ENCODE measurements at places on chromosomes 11 and 22.

GRCh38 chr11:68498903-68499883, 38.6 kb downstream of the PPP6R3 start:
- no peak for DNase-seq

- no peak for DNase-seq
These were observed 1.2 kb downstream of the P2RY6 start for GRCh38 chr11:73273222-73273895.

GRCh38 chr11:84194696-84195095, 908.5 kb upstream of the CCDC90B start:
- DNase-seq: no peak

- DNase-seq: peak; percentile 38
These were observed 1.5 kb downstream of the FEZ1 start for GRCh38 chr11:125494561-125494960.

DNA sequence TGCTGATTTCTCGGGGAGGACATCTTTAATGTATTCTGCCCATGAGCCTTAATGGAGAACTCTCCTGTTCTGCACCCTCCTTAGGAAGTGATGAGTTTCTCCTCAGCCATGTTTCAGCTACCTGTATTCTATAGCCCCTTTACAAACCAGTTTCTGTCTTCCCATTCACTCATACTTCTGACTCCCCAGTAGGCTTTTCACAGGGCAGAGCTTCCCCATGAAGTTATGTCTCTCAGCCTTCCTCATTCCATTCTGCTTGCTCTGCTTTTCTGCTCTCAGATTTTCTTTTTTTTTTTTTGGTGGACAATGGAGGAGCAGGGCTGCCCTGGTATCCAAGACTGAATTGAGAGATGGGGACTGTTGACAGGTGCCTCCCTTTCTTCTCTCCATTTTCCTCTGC, 4.3 kb upstream of the OR52R1 start:
- DNase-seq: no peak

DNA sequence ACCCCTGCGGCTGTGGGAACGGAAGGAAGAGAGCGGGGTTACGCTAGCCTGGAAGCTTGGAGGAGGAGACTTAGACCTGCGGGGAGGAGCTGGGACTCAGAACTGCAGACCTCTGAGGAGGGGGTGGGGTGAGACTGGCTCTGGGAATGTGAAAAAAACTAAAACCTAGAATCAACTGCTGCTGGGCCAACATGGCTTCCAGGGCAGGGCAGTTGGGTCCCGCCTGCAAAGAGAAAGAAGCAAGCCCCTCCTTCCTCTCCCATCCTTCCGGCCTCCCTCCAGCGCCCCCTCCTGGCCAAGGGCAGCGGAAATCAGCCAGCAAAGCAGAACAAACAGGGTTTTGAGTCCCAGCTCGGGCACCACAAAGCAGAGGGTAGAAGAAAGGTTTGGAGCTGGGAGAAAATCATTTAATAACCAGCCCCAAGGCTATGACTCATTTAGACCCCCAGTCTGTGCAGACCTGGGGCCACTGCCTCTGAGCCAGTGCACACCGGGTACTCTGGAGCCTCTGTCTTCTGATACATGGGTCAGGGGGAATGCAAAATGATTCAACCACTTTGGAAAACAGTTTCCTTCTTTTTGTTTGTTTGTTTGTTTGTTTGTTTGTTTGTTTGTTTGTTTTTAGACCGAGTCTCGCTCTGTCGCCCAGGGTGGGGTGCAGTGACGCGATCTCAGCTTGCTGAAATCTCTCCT, 7.3 kb upstream of the NCF4 start:
- no peak for DNase-seq

GRCh38 chr22:50581950-50582492, 628 bp downstream of the CHKB start:
- peak; percentile 81 for DNase-seq

DNA sequence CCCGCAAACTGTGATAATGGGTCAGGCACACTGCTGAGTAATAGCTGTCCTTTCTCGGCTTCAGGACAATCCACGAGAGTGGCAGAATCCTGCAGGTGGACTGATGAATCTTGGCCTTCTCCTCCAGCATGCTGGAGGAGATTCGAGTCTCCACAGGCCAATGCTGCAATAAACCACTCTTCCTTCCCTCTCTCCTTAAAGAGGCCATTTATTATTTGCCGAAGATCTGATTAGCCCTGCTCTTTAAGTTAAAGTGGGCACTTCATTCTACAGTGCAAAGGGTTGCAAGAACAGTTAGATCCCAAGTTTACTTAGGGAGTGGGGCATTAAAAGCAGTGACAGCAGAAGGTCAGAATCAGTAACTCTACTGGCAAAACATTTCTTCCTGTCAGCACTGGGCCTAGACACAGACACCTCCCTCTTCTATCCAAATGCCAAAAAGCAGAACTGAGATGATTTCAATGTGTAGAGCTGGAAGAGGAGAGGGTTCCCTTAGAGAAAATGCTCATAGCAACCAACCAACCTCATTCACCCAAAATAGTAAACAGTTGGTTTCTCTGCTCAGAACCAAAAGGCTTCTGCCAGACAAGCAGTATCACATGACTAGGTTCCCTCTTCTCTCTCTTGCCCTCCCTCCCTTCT, 121.7 kb downstream of the SGSM3 start:
- no peak for DNase-seq

DNA sequence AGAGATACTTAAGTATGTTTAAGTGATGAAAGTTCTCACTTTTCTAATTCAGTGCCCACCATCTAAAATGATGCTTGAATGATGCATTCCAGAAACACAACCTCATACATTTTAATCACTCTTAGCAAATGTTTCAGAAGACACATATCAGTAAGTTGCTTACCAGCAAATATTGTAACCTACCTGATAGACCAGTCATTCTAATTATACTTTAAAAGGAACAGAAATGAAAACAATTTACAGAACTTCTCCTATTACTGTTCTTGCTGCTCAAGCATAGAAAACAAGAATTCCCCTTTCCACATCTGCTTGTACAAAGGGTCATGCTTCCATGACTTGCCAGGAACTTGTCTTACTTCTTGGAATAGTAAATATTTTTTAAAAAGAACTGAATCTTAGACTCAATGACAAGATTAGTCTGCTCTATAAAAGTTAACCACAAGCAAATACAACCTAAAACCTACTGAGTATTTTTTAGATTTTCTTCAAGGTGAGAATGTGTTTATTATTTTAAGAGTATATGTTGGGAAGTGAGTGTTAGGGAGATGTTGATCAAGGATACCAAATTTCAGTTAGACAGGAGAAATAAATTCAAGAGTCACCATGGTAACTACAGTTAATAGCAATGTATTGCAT, 82.0 kb upstream of the SC5D start:
- DNase-seq: no peak

DNA sequence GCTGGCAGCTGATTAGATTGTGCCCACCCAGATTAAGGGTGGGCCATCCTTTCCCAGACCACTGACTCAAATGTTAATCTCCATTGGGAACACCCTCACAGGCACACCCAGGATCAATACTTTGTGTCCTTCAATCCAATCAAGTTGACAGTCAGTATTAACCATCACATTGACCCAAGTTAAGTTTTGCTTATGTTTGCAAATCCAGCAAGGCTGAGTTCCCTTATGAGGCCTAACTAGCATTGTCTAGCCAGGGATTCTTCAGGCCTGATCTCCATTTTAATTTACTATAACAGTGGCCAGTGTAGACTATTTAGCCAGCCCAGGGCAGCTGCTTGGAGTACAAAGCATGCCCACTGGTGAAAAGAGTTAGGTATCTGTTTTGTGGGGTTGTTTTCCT, 2.3 kb upstream of the KCTD14 start:
- DNase-seq: no peak

GRCh38 chr11:43697679-43698078, 17.1 kb downstream of the HSD17B12 start:
- DNase-seq: no peak

DNA sequence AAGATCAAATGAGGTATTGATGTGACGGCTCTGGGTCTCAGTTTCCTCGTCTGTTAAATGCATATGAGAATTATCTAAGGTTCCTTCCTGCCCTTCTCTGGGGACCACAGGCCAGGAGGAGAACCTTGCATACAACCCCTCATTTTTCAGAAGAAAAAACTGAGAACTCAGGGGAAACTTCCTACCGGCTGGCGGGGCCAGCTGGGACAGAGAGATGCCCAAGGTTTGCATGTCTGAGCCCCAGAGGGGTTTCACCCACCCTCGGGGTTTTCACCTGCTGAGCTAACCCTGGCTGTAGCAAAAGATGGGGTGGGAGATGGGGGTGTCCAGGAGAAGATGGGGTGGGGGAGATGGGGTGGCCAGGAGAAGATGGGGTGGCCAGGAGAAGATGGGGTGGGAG, 4.3 kb downstream of the TNFRSF13C start:
- DNase-seq: peak; percentile 58

DNA sequence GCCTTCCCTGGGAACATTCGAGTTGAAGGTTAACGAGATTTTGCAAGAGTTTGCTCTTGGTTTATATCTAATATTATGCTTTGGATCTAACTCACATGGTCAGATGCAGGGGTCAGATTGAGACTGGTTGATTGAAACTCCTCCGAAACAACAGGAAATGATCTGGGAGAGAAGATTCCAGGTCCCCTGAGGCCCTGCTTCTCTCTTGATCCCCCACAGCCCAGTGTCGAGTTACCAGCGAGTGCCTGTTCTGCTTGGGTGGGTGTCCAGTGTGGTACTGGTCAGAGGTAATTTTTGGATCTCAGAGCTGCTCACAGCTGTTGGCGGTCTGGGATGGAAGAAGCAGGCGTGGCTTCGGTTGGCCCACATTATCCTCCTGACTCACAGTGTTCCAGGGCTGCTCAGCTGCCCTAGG, 9.2 kb downstream of the FBLN1 start:
- DNase-seq: peak; percentile 98

- no peak for DNase-seq
These were observed 314.7 kb upstream of the SORL1-AS1 start for GRCh38 chr11:121767433-121767832.

- no peak for DNase-seq
These were observed 128.4 kb downstream of the FAM76B start for GRCh38 chr11:95661162-95661561.

GRCh38 chr11:46667043-46667481, 33.4 kb downstream of the ARHGAP1 start:
- no peak for DNase-seq

GRCh38 chr11:35155677-35156076, 16.7 kb downstream of the CD44 start:
- DNase-seq: no peak

DNA sequence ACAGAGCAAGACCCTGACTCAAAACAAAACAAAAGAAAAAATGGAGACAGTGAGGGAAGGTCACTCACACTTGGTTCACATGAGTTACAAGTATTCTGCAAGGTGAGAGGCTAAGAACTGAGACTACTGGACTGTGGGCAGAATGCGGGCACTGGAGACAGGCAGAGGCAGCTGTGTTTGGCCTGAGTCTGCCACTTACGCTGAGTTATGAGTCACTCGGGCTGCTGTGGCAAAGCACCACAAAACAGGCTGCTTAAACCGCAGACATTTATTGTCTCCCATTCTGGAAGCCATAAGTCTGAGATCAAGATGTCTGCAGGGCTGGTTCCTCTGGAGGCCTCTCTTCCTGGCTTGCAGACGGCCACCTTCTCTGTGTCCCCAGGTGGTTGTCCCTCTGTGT, 122.8 kb downstream of the SHANK2 start:
- peak; percentile 96 for DNase-seq

GRCh38 chr11:30560206-30561106, 25.7 kb downstream of the MPPED2 start:
- DNase-seq: no peak

- no peak for DNase-seq
These were observed 98.0 kb upstream of the TRIM77 start for GRCh38 chr11:89612096-89612495.

DNA sequence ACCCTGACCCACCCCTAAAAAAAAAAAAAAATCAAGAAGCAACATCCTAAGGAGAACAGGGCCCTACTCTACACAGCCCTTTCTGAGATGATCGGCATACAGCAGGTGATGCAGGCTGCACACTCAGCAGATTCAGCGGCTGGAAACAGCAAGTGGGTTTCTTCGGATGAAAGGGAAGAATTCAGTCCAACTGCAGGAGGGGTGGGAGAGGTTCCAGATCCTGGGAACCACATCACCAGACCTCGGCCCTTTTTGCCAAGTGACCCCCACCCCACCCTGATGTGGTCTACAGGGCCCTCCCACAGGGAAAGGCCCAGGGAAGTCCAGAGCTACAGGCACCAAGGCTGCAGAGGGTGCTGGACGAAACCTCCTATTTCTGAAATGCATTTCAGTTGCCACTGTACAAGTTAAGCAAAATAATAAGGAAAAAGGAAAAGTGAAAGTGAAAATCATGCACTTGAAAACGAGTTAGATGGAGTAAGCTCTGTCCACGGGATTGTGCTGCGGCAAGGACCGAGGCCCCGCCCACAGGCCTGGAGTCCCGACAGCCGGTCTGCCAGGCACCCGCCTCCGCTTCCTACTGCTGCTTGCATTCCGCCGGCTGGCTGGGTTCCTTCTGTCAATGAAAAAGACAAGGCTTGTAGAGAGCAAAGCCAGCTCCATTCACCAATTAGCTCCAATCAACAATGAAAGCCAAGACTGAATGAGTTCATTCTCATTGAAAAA, 16.0 kb upstream of the PHLDA2 start:
- DNase-seq: peak; percentile 96

Measured in osteoblast (primary cell).